IPS DF 19.7 (cell line): ENCODE measurements at places on chromosomes 5 and 9.

DNA sequence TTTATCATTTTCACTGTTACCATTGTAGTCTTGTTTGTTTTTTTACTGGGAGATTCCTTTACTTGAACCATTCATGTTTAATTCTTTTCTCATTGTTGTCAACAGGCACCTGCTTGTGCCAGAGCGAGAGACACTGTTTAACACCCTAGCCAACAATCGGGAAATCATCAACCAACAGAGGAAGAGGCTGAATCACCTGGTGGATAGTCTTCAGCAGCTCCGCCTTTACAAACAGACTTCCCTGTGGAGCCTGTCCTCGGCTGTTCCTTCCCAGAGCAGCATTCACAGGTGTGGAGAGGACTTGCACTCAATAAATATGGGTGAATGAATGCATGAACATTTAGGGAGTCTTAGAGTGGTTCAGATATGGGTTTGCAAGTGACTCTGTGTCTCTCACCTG is 37.5 kb downstream of the NUP214 start:
- no peak for DNase-seq

- DNase-seq: no peak
These were observed 63.7 kb upstream of the IFNK start for GRCh38 chr9:27460226-27461023.

- DNase-seq: no peak
These were observed 341.0 kb downstream of the EBF1 start for GRCh38 chr5:158758675-158759074.

DNA sequence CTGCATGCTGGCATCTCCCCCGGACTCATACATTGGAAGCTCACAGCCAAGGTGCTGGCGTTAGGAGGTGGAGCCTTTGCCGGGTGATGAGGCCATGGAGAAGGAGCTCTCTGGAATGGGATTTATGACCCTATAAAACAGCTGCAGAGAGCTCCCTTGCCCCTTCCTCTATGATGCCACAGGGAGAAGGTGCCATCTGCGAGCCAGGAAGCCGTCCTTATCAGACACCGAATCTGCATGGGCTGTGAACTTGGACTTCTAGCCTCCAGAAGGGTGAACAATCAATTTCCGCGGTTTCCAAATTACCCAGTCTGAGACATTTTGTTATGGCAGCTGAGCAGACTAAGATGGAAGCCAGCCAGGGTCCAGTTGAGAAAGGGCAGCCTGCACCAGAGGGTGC is 381.2 kb upstream of the IRX1 start:
- no peak for DNase-seq

- no peak for DNase-seq
These were observed 26.9 kb downstream of the SRD5A1 start for GRCh38 chr5:6659941-6660684.

DNA sequence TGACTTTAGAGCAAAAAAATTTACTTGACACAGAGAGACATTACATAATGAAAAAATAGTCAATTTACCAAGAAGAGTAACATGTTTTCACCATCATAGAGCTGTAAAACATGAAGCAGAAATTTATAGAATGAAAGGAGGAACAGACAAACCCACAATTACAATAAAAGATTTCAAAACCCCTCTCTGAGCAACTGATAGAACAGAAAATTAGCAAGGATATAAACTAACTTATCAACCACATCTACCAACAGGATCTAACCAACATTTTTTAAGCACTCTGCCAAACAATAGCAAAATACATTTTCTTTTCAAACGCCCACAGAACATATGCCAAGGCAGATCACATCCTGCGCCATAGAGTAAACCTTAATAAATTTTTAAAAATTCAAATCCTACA is 17.9 kb downstream of the SLCO4C1 start:
- DNase-seq: no peak

GRCh38 chr5:147466360-147466980 is 43.4 kb downstream of the DPYSL3 start:
- DNase-seq: no peak

DNA sequence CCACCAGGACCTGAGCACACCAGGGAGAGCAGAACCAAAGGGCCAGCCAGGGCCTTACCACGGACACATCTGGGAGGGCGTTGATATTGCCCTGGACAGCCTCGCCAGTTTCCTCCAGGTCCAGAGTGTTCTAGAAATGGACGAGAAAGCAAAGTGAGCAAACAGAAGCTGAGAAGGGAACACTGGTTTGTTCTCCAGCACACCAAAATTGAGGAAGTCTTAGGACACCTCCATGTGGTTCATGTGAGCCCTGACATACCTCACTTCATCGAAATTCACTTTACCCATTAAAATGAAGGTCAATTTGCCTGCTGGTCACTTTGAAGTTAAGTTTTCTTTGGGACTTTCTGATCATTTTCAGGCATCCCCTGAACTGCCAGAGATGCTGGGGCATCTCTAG is 20.1 kb upstream of the AKNA start:
- no peak for DNase-seq

- DNase-seq: no peak
These were observed 44.8 kb downstream of the RALGPS1 start for GRCh38 chr9:126959336-126959735.

GRCh38 chr5:61405511-61406295 is 73.6 kb downstream of the ZSWIM6 start:
- DNase-seq: no peak

DNA sequence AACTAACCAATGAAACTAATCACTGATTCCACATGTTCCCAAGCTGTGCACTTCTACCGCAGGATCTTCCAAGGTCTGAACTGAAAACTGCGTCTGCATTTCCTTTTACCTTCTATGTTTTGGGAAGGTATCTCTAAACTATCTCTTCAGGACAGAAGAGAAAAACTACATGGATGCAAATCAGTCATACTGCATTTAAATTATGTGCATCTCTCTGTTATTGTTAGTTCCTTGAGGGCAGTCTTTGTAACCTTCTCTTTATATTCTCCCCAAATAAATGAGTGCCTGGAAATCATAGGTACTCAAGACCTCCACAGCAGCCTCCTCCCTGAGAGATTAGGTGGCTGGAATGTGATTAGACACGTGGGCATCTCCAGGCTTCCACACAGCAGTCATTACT is 17.1 kb downstream of the MTX3 start:
- DNase-seq: no peak

DNA sequence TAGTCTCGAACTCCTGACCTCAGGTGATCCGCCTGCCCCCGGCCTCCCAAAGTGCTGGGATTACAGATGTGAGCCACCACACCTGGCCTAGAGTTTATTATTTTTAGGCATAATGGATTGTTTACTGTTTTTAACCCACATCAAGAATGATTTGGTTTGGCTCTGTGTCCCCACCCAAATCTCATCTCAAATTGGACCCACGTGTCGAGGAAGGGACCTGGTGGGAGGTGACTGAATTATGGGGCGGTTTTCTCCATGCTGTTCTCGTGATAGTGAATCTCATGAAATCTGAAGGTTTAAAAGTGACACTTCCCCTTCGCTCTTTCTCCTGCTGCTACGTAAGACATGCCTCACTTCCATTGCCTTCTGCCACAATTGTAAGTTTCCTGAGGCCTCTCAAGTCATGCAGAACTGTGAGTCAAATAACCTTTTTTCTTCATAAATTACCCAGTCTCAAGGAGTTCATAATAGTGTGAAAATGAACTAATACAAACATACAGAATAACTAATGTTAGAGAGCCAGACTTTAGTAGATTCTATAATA is 88.2 kb downstream of the RICTOR start:
- DNase-seq: no peak

DNA sequence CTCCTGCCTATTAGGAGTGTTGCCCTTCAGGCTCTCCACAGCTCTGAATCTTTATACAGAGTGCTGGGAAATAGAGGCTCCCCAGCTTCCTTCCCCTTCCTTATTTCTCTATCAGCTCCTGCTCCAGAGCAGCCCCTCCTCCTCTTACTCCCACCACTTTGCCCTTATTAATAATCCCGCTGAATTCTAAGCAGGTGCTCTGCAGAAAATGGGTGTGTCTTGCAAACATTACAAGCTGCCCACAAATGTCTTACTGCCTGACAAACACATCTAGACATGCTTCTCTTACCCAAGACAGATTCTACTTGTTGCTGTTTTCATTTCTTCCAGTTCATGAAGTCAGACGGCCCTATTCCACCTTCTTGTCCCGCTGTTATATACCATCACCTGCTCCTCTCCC is 6.4 kb downstream of the PHF24 start:
- no peak for DNase-seq

GRCh38 chr9:113511047-113511521 is 47.6 kb downstream of the RGS3 start:
- DNase-seq: no peak

DNA sequence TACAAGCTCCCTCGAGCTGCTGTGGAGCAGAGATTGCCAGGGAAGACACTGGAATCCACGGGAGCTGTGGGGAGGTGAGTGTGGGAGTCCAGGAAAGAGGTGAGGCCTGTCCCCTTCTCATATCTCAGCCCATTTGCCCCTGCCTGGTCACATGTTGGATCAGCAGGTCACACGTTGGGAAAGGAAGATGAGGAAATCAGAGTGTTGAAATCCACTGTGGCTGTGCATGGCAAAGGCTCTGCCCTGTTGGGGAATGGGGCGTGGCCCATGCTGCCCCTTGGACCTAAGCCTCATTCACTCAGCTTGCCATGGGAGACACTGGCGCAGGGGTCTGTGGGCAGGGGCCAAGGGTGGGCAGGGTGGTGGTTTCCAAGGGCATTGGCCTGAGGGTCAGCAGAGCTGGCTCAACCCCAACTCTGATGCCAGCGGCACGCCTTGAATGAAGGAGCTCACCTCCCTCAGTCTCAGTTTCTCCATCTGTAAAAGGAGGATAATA is 85.4 kb upstream of the CPEB4 start:
- DNase-seq: no peak

- no peak for DNase-seq
These were observed 1237.3 kb upstream of the C9orf72 start for GRCh38 chr9:28810388-28811075.

- DNase-seq: no peak
These were observed 161.7 kb downstream of the OLFM1 start for GRCh38 chr9:135249191-135249590.

DNA sequence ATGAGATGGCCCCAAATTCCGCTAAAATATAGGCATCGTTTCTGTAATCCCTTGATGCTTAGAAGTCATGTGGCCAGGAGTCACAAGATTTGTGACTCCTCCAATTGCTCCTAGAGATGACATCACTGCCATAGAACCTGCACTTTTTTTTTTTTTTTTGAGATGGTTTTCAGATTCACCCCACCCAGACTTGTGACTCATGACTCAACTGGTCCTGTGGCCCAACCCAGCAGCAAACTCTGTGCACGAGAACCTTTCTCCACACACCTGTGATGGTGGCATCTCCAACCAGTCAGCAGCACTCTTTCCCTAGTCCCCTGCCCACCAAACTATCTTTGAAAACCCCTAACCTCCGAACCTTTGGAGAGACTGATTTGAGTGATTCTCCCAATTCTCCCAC is 414.0 kb downstream of the MED10 start:
- DNase-seq: no peak

- DNase-seq: no peak
These were observed 177.7 kb downstream of the PAM start for GRCh38 chr5:102932781-102933180.

DNA sequence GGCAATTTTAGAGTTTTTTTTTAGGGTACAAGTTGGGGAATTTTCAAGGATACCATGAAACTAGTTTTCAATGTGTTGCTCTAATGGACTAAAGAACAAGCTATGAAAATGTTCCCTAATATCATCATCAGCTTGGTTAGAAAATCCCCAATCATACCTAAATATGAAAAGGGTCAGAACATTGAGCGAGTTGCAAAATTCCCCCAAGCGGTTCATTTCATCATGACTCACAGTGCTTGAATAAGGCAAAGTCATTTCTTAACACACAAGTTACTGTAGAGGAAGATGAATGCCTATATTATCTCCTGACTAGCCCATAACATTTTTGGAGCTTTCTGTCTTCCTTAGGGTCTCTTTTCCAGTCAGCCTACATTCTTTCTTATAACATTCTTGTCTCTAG is 62.7 kb downstream of the ST8SIA4 start:
- DNase-seq: no peak

GRCh38 chr5:32612134-32612888 is 27.0 kb downstream of the SUB1 start:
- no peak for DNase-seq

DNA sequence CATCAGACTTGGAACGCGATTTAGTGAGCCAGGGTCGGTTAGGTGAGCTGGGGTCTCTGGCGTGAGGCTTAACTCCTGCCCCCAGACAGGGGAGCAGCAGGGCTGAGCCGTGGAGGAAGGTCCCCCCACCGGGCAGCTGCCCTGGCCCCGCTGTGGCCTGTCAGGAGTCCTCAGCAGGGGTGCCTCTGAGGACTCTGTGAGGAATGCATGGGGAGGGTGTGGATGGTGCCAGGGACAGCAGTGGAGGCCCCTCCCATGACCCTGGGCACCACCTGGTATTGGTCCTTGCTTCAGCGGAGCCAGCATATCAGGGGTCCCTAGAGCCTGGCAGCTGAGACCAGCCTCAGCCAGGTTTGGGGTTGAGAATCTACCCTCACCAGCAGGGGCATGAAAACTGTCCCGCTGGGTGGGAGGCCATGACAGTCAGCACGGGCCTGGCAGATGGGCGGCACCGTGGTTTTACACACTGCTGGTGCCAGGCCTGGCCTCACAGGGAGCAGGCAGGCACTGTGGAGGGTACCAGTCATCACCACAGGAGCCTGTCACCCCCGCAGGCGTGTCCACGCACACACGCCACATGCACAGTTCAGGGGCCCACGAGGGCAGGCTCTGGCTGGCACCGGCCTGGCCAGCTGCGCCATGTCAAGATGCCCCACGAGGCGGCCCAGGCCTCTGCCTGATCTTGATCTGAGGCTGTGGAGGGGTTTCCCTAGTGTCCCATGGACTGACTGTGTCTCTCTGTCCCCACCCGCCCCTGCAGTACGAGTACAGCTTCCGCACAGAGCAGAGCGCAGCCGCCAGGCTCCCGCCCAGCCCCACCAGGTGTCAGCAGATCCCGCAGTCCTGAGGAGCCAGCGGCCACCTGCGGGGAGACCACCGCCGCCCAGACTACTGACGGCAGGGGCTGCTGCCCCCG is 111.1 kb upstream of the LMX1B start:
- DNase-seq: no peak

DNA sequence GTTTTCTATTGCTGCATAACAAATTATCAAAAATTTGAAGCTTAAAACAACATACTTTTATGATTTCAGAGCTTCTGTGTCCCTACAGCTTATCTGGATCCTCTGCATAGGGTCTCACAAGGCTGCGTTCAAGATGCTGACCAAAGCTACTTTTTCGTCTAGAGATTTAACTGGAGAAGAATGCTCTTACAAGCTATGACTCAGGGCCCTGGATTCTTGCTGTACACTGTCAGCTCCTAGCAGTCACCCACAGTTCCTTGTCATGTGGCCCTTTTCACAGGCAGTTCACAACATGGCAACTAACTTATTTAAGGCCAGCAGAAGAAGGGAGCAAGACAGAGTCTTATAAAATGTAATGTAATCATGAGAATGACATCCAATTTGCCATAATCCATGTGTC is 70.8 kb upstream of the FAM174A start:
- DNase-seq: no peak
